ENCODE measurements at places on chromosomes 6 and 20. TPM values are rescaled to one million over a fixed set of nuclear protein-coding genes. Genes with fewer than 3 reads are reported as not detected.

Gene TNF
- total RNA-seq = 199 TPM

Gene KIF25
- not detected for total RNA-seq

Gene ARG1
- not detected for total RNA-seq

Gene LKAAEAR1
- not detected for total RNA-seq

Gene CAP2
- not detected for total RNA-seq

Gene PDYN
- not detected for total RNA-seq

Gene EYA4
- total RNA-seq = not detected

Gene CDYL
- 23.3 TPM for total RNA-seq

Gene GGTLC1
- not detected for total RNA-seq

Gene CCN6
- 0.66 TPM for total RNA-seq

Gene ZNF391
- total RNA-seq = 2.7 TPM

Gene OPRL1
- 0.56 TPM for total RNA-seq

Gene WFDC12
- not detected for total RNA-seq

Gene DSE
- total RNA-seq = 28.9 TPM

Gene C2
- total RNA-seq = 4.7 TPM

Gene FARS2
- total RNA-seq = 48.3 TPM

Gene MYH7B
- total RNA-seq = 0.29 TPM

Gene LCA5
- total RNA-seq = 0.28 TPM

Gene E2F1
- total RNA-seq = 65.4 TPM

Gene HLA-DMA
- 22.4 TPM for total RNA-seq

Gene FUT9
- not detected for total RNA-seq

Gene ZBTB22
- 6.9 TPM for total RNA-seq

Gene TMC2
- total RNA-seq = not detected

Gene REM1
- not detected for total RNA-seq

Gene PNPLA1
- total RNA-seq = not detected

Gene AVP
- total RNA-seq = not detected

Gene RAD21L1
- not detected for total RNA-seq

Gene DNMT3B
- total RNA-seq = 0.99 TPM

Gene C6orf136
- total RNA-seq = 36.7 TPM

Gene PRPH2
- total RNA-seq = not detected

Gene MATN4
- total RNA-seq = 0.66 TPM

Gene FKBP1A
- 178 TPM for total RNA-seq

Gene BHLHE23
- total RNA-seq = not detected

Gene ATP6V1G2
- total RNA-seq = 2.1 TPM

Gene PROCR
- total RNA-seq = 1.8 TPM

Gene LST1
- total RNA-seq = 28.7 TPM

Gene RIPPLY2
- total RNA-seq = not detected

Gene MYL9
- 4.4 TPM for total RNA-seq

Gene PKHD1
- 0.24 TPM for total RNA-seq

Gene KHDC1L
- not detected for total RNA-seq

Gene SLC35F1
- total RNA-seq = 0.04 TPM

Gene SYNDIG1
- total RNA-seq = not detected

Gene MUC21
- total RNA-seq = not detected

Measured in activated T-helper 17 cell treated with anti-CD3 and anti-CD28 coated beads, Interleukin-2, amount 50 U/mL, for 72 hours (primary cell).